ENCODE measurements at places on chromosomes 16 and 17. TPM values are rescaled to one million over a fixed set of nuclear protein-coding genes. Genes with fewer than 3 reads are reported as not detected.

DNA sequence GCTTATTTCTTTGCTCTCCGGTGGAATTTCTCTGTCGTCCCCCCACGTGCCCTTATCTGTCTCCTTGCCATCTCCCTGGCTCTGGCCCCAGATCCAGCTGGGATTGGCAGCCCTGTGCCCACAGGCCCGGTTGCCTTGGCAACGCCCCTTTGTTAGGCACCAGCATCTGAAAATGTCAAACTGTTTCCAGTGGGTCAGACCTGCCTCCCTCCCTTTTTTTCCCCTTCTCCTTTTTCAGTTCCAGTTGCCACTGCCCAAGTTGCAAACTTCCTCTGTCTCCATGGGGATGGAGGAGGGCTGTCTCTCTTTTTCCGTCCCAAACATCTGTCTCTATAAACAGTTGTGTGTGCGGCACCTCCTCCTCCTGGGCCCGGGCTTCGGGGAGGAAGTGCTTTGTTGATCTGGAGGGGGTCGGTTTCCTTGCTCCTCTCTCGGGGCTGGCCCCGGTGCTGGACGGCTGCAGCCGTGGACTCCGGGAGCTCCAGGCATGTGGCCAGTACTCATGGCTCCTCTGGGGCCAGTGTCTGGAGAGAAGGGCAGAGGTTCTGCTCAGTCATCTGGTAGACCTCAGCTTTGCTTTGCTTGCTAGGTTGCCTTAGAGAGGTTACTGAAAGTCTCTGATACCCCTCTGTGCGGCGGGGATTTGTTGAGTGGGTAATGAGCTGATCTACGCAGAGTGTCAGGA is 35.3 kb downstream of the SOCS3 start:
- peaks cover 35% of the 10 kb centered on the region for H3K4me1 ChIP-seq
- H3K36me3 ChIP-seq = no peaks in the 10 kb centered on the region
- no peaks in the 10 kb centered on the region for H3K27me3 ChIP-seq
- H3K27ac ChIP-seq = peak overlapping the region; percentile 86
- peak; percentile 93 for DNase-seq

GRCh38 chr17:4272213-4272971 is 8.6 kb upstream of the ANKFY1 start:
- no peak overlapping the region for H3K4me3 ChIP-seq
- no peaks in the 10 kb centered on the region for H3K27me3 ChIP-seq
- no peak for DNase-seq
- H3K4me1 ChIP-seq = peaks cover 7% of the 10 kb centered on the region
- H3K36me3 ChIP-seq = no peaks in the 10 kb centered on the region

GRCh38 chr17:56983366-56983765 is 5.4 kb downstream of the SCPEP1 start:
- no peak overlapping the region for H3K27ac ChIP-seq
- H3K36me3 ChIP-seq = peaks cover 52% of the 10 kb centered on the region
- H3K4me3 ChIP-seq = no peak overlapping the region
- no peak for DNase-seq

DNA sequence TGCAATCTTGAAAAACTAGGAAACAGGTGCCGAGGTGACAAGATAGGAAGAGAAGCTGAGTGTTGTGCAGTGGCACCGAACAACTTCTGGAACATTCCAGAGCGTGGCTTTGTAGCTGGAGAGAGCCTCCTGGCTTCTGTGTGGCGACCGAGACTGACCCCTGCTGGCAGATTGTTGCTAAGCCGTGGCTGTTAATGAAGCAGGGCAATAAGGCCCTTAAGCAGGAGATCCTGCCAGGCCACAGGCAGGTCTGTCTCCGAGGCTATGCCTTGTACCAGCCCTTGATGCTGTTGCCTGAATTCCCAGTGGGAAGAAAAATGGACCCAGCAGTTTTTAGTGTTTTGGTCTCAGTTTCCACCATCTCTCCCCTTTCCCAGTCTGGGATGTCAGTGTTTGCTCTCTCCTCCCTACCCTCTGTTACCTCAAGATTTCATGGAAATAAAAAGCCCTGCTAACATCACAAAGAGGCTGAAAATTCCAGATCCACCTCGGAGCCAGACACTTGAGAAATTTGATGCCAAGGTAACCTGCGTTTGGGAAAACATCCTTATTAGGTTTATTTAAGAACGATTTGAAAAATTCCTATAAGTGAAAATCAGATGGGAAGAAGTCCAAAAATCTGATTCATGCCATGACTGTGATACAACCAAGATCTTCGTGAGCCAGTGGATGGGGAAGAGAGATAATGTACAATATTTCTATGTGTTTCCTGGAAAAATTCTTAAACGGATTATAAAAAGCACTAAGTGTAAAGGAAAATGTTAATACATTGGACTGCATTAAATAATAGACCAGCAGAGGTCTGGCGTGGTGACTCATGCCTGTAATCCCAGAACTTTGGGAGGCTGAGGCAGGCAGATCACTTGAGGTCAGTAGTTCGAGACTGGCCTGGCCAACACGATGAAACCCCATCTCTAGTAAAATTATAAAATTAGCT is 265.1 kb downstream of the PRKCA start:
- DNase-seq = peak; percentile 86
- no peaks in the 10 kb centered on the region for H3K4me1 ChIP-seq
- H3K36me3 ChIP-seq = no peaks in the 10 kb centered on the region
- no peaks in the 10 kb centered on the region for H3K27me3 ChIP-seq
- no peak overlapping the region for H3K4me3 ChIP-seq

Gene RAD51C
- 46.4 TPM for total RNA-seq

Gene ADGRG3
- 0.32 TPM for total RNA-seq

Measured in heart left ventricle (tissue), 16 donors.